Activated naive CD4-positive, alpha-beta T cell (primary cell): ENCODE measurements at places on chromosomes 1 and 21.
A peak's percentile ranks its signal among the peaks of the same experiment; 100 is the strongest.

DNA sequence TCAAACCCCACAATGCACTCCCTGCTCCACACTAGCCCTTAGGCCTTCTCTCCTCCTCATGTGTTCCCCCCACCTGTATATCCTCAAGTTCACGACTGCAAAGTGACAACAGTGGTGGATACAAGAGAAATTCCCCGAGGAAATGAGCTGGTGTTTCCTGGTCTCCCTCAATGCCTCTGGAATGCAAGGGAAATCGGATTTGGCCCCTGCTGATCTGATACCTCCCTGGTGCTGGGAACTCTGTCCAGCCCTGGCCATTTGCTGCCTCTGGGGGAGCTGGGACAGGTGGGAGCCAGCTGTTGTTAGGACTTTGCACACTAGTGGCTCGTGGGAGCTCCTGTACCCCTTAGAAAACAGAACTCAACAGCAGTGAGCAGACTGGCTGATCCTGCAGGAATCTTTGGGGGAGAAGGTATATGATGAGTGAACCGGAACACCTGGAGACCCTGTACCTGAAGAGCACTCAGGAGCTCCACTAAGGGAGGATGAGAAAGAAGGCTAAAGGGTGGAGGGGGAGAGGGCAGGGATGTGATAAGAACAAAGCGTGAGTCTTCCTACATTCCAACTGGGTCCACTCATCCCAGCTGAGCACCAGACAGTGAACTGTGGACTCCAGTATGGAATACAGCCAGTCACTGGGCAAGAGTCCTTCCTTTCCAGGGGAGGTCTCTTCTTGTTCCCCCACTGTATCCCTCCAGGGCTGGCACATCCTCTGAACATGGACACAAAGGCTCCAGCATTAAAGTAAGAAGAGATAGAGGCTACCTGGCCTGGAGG lies 69.3 kb downstream of the PLXNA2 start:
- no peak for DNase-seq

- no peak for DNase-seq
Measured at GRCh38 chr1:201538612-201539551, at the start of gene NAV1. Gene NAV1 (plus strand): TSS chr1:201539127. CDS start chr1:201622885, 83,758 bp downstream.

DNA sequence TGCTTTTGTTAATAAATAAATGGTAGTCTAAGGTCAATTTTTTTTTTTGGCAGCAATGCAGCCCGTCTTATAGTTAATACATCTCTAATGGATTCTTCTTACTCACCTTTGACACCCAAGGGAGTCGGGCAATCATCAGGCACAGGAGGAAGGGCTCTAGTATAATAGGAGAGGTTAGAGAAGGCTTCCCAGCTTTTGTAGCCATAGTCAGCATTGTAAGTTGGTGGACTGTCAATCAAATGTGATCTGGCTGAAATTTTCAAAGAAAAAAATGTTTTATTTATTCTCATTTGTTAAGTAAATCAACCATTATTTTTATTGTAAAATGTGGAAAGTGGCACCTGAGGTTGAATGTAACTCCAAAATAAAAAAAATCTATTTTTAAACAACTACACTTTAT lies 2.1 kb downstream of the PTGS2 start:
- DNase-seq = no peak

DNA sequence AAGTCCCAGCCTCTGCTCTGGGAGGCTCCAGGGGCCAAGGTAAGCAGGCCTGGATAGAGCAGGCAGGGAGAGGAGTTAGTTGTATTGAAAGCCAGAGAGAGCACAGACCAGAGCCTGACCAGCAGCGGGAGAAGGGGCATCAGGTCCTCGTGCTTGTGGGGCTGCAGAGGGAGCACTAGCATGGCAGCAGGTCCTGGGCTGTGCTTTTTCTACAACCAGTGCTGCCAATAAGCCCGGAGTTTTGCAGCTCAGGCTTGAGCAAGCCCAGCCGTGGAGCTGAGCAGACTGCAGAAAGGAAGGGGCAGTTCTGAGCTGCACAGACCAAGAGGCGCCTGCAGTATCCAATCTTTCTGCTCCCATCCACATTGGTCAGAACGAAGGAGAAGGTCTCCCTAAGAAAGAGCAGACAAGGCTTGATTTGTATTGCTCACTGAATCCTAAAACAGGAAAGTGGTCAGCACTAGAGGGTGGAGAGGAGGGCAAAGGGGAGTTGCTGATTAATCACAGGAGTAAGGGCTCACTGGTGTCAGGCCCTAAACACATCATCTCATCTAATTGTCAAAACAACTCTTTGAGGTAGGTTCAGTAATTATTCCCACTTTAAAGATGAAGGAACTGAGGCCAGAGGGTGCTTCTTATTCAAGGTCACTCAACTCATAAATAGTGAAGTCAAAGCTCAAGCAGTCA lies 2.7 kb downstream of the DENND2D start:
- DNase-seq = peak; percentile 44
